ENCODE measurements at places on chromosomes 12 and 14.

- DNase-seq: no peak
Observed at GRCh38 chr12:915090-915489, 34.4 kb downstream of the RAD52 start.

DNA sequence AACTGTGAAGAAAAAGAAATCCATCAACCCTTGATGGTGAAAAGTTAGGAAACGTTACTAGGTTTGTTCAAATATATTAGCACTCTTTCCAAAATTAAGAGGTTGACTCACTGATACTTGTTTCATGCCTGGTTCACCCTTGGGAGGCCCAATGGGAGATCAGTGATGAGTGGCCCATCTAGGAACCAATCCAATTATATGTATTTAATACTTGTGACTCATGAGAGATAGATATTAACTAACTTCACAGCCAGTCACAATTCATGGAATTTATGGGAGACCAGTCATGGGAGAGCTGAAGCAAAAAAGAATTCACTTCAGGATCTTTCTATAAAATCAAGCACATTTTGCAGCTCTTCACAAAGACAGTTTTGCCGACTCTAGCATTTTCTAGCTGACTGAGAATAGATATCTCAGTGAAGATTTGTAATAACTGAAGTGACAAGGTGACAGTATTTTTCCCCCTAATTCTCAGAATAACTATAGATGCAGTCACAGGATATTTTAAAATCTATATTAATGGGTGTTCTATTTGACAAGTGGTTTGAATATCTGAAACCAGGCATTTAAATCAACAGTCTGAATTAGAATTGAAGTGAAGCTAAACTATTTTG, 230.2 kb downstream of the EPS8 start:
- no peak for DNase-seq

DNA sequence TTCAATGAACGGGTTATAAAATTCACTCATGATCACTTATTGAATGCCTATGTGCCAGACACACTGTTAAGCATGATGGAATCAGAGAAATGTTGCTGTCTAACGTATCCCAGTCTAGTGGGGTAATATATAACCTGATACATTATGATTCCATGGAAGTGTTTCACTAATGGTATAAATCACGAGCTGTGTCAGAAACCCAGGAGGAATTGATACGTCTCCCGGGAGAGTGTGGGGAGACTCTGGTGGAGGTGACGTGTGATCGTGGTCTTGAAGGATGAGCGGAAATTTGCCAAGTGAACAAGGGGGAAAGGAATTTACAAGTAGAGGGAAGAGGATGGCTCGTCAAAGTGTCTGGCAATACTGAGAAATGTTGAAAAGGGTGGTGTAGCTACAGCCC, 26.5 kb downstream of the MANSC1 start:
- no peak for DNase-seq

DNA sequence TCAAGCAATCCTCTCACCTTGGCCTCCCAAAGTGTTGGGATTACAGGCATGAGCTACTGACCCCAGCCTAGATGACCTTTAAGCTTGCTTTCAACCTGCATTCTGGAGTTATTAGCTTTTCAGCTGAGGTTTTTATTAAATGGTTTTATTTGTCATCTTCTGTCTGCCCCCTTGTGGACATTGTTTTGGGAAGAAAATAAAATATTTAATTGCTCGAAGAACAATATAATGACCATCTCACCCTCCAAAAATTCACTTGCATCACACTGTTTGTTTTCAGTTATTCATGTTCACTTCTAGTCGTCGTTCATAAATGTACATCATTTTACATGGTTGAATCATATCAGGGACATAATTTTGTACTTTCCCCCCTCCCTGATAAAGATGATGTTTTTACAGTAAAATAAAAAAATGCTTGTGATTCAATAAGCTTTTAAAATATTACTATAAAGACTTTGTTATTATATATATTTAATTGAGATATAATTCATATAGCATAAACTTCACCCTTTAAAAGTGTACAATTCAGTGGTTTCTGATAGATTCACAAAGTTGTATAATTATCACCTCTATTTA, 10.1 kb upstream of the SPATS2 start:
- no peak for DNase-seq

DNA sequence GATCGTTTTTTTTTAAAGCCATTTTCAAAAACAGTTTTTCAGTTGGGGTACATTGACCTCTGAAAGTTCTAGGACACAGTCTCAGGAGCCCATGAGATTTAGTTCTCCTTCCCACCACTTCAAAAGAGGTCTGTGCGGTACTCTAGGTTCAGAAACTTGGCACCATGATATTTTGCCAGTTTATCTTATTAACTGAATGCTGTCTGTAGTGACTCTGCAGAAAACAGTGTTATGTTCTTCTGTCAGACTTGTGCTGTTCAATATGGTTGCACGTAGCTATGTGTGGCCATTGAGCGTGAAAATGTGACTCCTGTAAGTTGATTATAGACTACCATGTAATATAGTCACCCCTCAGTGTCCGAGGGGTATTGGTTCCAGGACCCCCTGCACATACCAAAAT, 35.9 kb downstream of the CRADD start:
- DNase-seq: no peak

DNA sequence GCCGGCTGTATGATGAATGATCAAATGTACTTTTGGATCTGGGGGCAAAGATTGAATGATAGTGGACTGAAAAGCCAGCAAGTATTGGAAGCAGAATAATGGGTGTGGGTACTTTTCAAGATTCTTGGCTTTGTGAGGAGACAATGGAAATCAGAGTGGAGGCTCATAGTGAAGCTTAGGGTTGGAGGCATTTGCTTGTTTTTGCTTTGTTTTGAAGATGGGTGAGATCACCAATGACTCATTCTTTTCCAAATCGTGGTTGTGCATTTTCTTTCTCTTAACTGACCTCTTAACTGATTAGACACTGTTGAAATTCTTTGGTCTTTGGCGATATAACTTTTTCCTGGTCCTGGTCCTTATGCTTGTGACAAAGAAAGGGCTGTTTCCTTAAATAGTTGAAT, 54.4 kb downstream of the PELI2 start:
- DNase-seq: no peak

All from activated naive CD4-positive, alpha-beta T cell (primary cell).